ENCODE measurements at places on chromosomes 3 and 15.

- no peak for DNase-seq
Measured at GRCh38 chr3:118742760-118743159, 291.9 kb downstream of the IGSF11 start.

- no peak for DNase-seq
Measured at GRCh38 chr15:40349163-40349562, 1.7 kb upstream of the PHGR1 start.

GRCh38 chr3:138946663-138947494, at the start of the genes FOXL2 and FOXL2NB:
FOXL2 (minus strand) TSS chr3:138947137; CDS start chr3:138946722, 415 bp downstream.
FOXL2NB (plus strand) TSS chr3:138947217; CDS start chr3:138947365, 148 bp downstream.
- no peak for DNase-seq

DNA sequence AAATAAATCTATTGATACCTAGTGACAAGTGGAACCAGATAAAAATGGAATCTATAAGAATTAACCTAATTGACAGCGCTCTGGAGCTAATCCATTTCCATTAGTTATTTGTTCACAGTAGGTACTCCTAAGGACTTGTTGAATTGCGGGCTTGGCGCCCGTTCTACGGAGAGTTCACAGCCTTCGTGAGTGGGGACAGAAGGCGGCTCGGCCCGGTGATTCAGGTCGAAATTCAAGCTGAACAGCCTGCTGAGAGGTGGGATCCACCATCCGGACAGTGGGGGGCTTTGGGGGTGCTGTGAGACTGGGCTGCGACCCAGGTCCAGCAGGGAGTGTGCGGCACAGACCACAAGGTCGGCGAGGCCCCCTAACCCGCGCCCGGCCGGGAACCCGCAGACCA, 779 bp upstream of the CTNNB1 start:
- no peak for DNase-seq

GRCh38 chr15:94230431-94230882, 904 bp upstream of the MCTP2 start:
- no peak for DNase-seq

DNA sequence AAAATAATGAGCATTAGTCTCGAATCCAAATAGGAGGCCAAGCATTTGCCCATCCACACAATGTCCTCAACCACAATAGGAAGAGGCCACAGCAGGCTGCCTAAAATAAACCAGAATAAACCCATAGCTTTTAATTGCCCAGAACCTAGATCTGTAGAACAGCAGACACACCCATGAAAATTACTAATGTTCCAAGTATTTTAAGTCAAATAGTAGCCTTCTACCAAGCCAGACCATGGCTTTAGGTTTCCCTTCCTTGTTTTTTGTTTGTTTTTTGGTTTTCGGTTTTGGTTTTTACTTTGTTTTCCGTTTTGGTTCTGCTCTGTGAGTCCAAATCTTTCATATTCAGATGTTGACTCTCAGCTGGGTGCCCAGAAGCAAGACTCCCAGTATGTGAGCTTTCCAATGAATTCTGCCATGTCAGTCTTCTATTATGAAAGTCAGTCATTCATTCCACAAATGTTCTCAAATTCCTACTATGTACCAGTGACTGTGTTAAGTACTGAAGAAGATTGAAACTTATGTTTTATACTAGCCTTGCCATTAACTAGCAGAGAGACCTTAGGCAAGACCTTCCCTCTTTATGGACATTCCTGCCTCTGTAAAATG, 57.8 kb upstream of the BOC start:
- DNase-seq = no peak
